NCI-H69 (cell line): ENCODE measurements at places on chromosomes 4 and X.

GRCh38 chrX:38402118-38402517 is 49.7 kb downstream of the OTC start:
- DNase-seq, result peak; percentile 48

- DNase-seq, result peak; percentile 94
Observed at GRCh38 chr4:53043055-53043454, 180.9 kb downstream of the RASL11B start.

DNA sequence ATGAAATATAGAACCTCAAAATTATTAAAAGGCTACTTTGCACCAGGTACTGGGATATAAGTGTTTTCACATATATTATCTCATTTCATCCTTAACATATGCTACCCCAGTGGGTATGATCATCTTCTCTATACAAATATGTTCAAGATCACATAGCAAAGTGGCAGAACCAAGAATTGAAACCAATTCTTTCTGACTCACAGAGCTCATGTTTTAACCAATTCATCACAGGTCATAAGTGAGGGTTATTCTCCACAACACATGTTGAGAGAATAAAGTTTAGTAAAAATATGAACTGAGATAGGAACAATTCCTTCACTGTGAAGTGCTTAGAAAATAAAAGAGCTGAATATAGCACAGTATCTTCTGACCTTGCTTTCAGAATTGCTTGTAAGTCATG is 442.9 kb upstream of the RASGEF1B start:
- no peak for DNase-seq

- DNase-seq, result no peak
Observed at GRCh38 chr4:142104041-142104440, 467.7 kb downstream of the IL15 start.

- no peak for DNase-seq
Observed at GRCh38 chrX:107571296-107571998, 56.9 kb upstream of the PRPS1 start.

DNA sequence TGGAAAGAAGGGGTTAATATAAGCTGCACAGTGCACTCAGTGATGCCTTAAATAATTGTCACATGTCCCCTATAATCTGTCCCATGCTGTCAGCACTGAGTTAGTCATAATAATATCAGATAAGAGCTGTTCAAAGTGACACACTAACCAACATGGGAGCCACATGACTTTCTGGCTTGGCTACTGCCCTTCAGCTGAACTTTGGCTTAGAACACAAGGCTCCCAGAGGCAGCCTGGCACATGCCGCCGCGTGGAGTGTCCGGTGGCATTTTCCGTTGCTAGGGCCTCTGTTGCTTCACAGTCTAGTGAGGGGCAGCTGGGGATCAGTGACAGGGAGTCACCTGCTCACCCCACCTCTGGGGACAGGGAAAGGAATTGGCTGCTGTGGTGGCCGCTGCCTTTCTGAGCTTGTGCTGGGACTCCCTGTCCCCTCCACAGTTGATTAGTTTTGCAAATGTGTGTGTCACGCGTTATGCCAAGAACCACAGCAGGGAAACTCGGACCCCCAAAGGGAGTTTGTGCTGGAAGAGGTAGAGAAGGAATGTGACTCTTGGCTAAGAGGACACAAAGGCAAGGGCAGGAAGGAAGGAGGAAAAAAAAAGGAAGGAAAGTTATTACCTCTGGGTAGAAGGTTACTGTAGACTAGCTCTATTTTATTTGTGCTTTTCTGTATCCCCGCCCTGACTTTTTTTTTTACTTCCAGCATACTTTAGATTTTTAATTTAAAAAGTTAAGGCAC is 41.1 kb upstream of the PPARGC1A start:
- DNase-seq, result no peak

DNA sequence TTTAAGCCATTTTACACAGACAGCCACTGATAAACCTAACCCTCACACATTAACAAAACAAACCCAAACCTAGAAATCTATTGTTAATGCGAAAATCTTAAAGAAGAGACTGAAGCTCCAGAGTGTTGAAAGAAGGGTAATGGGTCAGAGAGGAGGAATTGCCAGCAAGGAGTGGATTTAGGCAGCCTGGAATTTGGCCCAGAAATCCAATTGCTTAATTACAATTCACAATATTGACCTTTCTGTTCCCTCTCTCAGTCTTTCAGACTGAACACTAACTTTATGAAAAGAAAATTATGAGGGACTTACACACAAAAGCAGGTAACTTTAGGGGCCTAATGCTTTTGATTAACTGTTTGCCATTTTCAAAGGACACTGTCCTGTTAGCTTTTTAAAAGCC is 185.2 kb upstream of the GPC4 start:
- DNase-seq, result no peak

GRCh38 chrX:144601010-144601409 is 646.3 kb upstream of the SPANXN1 start:
- no peak for DNase-seq

DNA sequence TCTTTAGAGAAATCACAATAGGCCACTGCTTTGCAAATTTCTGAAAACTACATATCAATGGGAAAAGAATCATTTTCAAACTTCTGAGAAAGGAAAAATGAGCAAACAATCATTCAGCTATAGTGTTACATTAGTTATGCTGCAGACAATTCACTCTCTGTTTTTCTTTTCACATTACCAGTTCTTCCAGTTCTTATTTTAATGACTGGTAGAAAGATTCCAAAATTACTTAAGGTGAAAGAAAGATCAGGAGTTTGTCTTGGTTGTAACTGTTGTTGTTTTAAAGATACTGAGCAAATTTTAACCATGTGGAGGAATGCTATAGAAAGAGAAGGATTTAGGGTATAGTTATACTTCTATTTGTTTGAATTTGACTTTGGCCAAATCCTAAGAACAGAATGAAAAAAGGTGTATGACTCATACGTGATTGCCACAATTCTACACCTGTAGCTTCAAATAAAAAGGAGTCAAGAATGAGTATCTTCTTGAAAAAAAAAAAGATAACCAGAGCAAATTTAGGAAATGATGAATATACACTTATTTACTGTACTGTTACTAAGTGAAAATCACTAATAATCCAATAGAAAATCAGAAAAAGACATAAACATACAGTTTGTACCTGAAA is 21.0 kb upstream of the RASGEF1B start:
- no peak for DNase-seq

DNA sequence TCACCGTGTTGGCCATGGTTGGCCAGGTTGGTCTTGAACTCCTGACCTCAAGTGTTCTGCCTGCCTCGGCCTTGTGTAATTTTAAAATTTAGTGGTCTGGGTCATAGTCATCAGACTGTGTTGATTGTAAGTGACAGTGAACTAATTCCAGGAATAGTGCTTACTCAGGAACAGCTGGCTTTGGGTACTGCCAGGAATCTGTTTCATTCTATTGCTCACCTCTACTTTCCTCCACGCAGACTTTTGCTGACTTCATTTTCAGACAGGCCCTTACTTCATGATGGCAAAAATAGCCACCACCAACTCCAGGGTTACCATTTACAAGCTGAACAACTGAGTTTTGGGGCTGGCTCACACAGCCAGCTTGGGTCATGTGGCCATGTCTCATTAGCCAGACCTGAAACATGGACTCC is 54.6 kb downstream of the FNIP2 start:
- no peak for DNase-seq

DNA sequence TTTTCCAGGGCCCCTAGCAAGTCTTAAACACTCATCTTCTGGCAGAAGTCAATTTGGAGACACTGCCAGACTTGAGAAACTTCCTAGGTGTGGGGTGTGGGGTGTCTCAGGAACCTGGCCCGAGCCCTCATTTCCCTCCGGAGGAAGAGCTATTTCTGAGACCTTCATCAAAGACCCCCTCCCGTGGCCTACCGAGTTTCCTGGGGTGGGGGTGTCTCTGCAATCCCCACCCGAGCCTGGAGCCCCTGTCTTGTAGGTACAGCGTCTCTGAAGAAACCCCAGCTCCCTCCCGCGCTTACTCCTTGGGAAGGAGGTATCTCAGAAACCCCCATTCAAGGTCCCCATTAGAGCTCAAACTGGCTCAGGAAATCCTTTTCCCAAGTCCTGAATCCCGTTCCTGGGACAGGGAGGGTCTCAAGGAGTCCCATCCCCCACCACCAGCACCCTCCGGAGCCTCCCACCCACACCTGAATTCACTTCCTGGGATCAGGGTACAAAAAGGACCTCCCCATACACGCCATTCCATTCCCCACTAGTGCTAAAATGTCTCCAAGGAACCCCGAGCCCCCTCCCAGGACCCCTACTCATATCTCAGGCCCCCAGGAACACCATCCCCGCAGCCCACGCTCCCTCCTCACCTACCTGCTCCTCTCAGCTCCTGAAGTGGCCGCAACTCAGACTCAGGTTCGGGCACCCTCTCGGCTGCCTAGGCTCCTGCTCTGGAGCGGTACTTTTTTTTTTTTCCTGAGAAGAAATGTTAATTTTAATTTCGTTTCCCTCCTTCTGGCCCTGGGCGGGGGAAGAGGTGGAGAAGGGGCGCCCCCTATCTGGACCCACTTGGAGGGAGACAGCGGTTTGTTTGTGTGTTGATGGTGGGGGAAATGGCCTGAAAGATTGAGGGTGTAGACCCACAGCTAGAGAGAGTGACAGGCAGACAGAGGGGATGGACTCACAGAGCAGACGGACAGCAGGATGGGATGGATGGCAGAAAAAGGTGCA is 1.1 kb downstream of the SLC38A5 start:
- no peak for DNase-seq

DNA sequence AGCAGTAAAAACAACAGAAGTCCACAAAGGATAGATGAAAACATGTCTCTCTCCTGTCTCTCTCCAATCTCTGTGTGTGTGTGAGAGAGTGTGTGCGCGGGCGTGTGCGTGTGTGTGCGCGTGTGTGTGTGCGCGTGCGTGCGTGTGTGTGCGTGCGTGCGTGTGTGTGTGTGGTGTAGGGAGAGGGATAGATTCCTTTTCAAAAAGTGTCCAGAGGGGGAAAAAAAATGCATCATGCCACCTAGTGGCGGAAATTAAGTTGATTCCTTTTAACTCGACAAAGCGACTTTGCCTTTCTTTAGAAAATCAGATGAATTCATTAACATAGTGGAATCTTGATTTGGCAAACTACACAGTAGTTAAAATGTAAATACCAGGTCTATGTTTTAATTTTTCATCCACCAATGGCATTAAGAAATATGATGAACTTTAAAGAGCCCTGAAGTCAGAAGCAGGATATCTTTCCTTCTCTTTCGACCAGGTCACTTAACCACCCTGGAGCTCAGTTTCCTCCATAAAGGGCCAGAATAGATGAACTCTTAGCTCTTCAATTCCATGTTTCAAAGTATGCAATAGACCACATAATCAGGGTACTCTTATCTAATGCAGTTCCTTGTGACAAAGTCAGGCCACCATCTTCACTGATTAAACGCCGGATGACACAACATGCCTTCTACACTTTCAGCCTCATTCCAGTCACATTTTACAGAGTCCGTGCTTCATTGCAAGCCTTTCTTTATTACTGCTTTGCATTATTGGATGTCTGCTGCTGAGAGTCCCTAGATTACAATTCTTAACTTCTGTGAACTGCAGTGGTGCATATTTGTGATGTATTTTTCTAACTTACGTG is 162.8 kb downstream of the FBXO8 start:
- DNase-seq, result peak; percentile 89

DNA sequence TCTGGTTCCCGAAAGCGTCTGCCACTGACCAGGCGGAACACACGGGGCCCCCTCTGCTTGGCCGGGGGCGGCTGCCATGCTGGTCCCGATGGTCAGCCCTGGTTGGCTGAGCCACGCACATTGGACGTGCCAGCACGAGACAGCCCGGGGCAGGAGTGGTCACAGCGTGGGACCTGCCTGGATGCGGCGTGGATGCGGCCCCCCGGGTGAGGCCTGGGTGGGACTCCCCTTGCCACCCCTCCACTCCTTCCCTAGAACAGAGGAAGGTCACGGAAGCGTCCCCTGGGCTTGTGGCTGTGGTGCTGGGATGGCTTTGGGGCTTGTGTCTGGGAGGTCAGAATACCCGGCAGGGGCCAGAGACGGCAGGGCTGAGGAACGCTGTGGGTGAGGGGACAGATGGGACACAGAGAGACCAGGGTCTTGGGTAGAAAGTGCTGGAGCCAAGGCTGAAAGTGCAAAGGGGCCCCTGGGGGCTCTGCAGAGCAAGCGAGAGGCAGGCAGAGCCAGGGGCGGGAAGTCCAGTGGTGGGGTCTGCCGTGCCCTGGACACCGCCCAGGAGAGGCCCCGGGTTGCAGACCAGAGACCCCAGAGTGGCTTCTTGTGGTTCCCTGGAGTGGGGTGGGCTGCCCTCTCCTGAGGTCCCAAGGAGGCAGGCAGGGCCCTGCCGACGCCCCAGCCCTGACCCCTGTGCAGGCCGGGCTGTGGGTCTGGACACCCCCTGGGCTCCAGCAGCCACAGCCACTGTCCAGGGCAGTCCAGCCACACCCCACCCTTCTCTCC is 8.6 kb upstream of the CPLX1 start:
- no peak for DNase-seq

GRCh38 chr4:110034026-110034393 is 121.3 kb downstream of the EGF start:
- DNase-seq, result no peak

DNA sequence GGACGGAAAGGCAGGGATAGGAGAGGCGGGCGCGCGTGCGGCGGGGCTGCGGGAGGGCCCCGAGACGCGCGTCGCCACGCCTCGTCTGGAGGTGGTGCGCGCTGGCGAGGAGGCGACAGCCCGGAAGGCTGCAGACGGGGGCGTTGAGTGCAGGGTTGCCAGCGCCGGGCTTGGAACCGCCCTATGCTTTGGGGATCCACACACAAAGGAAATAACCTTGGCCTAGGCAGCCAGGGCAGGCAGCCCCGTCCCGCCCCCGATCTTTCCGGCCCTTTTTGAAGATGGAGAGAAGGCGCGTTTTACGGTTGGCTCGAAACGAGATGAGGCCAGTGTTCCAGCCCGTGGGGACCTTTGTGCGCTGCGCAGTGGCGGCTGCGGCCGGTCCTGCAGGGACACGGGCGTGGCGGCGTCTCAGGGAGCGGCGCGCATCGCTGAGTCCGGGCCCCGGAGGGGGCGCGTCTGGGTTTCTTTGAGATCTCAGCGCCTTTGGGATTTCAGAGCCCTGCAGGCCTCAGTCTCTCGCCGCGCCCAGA is 50.8 kb upstream of the TRIM2 start:
- DNase-seq, result peak; percentile 88

- no peak for DNase-seq
Observed at GRCh38 chrX:113644426-113644825, 803.8 kb upstream of the AMOT start.
